NCI-H524 treated with DMSO at 0.1 percent for 48 hours (cell line): ENCODE measurements at places on chromosomes 5 and 9.

- no peak for DNase-seq
Observed at GRCh38 chr9:103798620-103799019, 295.5 kb upstream of the SMC2 start.

DNA sequence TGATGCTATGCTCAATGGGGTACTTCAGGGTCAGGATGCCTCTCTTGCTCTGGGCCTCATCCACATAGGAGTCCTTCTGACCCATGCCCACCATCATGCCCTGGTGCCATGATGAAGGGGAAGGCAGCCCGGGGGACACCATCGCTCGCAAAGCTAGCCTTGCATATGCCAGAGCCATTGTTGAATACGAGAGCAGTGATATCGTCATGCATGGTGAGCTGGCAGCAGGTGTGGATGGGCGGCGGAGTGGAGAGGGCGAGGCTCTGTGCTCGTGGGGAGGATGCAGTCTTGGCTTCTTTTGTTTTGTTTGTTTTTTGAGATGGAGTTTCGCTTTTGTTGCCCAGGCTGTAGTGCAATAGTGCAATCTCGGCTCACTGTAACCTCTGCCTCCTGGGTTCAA, 17.2 kb upstream of the SPZ1 start:
- DNase-seq: no peak

DNA sequence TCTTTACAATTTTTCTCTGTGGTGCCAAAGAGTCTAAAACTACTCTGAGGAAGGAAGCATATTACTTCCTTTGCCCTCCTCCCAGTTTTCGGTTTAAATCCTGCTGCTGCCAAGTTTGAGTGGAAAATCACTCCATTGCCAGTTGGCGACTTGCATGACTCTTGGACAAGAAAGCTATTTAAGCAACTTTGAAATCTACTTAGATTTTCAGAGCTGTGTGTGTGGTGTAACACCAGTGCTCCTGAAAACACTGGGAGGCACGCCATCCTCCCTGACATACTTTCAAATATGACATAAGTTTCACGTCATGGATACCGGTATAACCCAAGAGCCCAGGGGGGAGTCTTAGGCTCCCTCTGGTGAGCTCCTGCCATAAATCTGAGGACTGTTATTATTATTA, 83.5 kb upstream of the RIOK2 start:
- DNase-seq: no peak

GRCh38 chr5:40716000-40716399, 36.3 kb downstream of the PTGER4 start:
- peak; percentile 5 for DNase-seq

GRCh38 chr9:73183917-73184861, 32.5 kb downstream of the ANXA1 start:
- DNase-seq: no peak

GRCh38 chr5:65800775-65801174, 78.8 kb downstream of the NLN start:
- no peak for DNase-seq

DNA sequence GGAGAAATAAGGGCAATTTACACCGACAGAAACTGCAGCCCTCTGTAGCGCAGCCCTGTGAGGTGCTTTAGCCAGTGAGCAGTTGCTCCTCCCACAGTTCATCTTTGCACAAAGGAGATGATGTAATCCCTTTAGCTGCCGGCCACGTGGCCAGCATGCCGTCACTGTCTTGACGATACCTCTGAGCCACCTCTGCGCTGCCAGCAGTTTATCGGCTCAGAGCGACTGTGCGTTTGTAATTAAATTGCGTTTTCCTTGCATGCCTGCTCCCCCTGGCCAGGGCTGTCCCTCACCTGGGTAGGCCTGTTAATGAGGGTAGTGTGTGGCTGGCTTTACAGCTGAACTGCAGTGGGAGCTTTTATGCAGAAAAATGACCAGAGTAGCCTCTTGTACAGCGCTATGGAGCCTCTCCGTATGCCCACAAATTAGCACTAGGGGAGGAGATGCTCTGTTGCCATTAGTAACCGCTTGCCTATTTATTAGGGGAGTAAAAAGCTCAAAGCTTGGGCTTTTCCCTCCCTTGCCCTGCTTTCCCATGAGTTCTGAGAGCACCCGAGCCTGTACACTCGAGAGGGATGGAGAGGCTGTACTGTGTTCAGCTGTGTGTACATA, 107.0 kb downstream of the TRIO start:
- peak; percentile 60 for DNase-seq

- no peak for DNase-seq
Observed at GRCh38 chr5:125393221-125393815, 646.9 kb upstream of the ZNF608 start.

GRCh38 chr5:170423692-170424091, 34.5 kb upstream of the KCNMB1 start:
- DNase-seq: no peak

DNA sequence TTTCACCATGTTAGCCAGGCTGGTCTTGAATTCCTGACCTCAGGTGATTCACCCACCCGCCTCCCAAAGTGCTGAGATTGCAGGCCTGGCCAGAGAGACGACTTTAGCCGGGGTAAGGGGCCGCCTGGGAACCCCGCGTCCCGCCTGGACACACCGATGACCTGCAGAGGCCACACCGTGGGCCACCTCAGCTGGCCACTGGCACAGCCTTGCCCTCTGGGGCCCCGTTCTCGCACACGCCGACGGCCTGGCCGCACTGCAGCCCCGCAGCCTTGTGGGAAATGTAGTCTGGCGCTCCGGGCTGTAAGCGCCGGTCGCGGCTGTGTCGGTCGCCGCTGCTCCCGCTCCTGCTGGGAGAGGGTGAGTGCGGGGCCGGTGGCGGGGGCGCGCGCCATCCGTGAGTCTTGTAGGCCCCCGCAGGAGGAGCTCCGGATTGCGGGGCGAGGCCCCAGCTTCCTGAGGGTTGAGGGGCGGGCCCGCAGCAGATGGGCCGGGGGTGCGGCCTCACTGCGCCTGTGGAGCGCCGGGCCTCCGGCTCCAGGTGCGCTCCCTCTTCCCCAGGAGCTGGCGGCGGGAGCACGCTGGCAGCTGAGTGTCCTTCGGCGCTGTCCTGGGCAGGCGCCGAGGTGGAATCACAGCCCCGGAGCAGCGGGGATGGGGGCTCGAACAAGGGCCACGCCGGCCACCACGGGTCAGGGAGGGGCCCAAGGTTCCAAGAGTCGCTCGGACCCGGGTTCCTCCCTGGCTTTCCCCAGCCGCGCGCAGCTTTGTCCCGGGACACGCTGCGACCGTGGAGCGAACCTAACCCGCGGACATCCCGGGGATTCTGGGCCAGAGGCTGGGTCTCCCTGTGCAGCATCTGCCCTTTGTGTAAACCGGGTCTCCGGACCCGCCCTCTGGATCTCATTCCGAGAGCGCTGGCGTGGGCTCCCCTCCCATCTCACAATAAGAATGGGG, at the start of gene ZFP2:
Gene ZFP2, plus strand, starts transcription at position 299 of the 957 bp plus-strand sequence. CDS start 35,401 bp downstream, outside the sequence.
- DNase-seq: no peak

DNA sequence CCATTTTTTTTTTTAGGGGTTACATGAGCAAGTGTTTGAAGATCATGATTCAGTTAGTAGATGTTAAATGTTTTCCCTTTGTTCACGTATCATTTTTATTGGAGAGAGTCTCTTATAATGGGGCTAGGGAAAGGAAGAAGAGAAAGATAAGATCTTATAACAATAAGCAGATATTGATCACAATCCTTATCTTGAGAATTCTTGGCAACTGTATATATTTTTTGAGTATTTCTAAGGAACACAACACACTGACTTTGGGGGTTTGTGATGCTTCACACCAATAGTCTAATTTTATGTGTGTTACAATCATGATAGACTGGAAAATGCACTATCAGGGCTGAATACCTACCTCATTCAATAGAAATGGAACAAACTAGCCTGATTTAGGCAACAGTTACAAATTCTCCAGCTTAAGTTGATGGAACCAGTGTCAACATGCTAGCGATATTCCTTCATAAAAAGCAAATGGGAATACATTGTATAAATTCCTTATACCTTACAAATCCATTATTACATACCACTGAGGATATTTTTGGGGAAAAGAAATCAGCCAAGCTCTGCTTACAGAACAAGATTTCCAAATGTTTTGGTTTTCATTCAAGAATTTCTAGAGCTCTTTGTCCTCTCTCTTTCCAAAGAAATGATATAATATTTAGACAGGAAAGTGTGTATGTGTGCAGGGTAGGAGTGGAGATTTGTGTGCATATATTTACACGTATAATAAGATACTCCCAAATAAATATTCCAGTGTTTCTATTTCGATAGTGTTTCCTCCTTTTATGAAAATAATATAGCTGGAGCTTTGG, 41.5 kb downstream of the SVEP1 start:
- no peak for DNase-seq

- no peak for DNase-seq
Observed at GRCh38 chr5:116571568-116572349, 2.9 kb downstream of the SEMA6A start.

DNA sequence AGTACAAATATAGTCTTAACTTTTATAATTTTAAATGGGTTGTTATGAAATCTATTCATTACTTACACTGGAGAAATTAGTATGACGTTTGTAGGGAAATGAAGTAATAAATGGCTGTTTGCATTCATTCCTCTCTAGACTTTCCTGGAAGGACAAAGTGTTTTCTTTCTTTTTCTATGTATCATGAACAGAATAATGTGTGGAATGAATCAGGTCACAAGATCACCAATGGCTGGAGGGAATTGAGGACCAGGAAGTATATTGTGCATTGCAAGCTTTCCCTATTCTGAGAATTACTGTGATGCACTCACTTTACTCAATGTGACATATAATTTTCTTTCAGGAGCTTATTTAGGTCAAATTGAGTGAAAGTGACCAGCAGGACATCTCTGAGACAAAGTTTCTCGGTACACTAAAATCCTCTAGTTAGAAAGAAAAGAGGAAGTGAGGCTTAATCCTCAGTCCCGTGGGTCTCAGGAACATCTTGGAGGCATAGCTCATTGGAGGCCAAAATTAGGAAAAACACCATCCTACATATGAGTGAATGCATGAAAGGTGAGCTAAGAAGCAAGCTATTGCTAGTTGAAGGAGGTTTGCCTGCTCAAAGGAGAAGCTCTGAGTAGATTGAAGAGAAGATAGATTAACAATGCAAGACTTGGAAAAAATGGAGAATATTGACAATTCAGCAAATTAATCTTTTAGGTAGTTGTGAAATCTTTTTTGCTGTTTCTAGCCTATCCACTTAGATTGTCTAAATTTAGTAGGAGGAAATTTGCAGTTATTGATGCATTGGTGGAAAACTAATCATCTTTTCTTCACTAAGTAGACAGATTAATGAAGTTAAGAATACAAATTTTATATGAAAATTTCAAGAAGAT, 28.0 kb downstream of the ERAP2 start:
- DNase-seq: no peak

DNA sequence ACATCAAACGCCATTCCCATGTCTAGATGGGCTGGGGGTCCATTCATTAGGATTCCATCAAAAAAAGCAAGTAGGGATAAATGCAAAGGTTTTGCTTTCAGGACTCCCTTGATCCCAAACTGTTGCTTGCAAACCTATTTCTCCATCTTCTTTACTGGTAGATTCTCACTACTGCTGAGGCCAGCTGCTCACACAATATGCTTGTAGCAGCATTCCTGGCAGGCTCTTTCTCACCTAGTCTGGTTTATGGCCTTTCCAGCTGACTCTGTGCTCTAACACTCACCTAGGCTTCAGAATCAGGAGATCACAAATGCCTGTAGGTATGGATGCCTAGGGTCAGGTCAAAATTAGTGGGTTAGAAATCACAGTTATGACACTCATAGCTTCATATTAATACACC, 274.7 kb downstream of the GABRB2 start:
- DNase-seq: no peak

- DNase-seq: no peak
Observed at GRCh38 chr5:60843386-60843935, 608 bp downstream of the ELOVL7 start.

GRCh38 chr5:68744206-68744605, 349.6 kb upstream of the SLC30A5 start:
- no peak for DNase-seq

- no peak for DNase-seq
Observed at GRCh38 chr9:98039607-98040017, 16.9 kb upstream of the NANS start.

DNA sequence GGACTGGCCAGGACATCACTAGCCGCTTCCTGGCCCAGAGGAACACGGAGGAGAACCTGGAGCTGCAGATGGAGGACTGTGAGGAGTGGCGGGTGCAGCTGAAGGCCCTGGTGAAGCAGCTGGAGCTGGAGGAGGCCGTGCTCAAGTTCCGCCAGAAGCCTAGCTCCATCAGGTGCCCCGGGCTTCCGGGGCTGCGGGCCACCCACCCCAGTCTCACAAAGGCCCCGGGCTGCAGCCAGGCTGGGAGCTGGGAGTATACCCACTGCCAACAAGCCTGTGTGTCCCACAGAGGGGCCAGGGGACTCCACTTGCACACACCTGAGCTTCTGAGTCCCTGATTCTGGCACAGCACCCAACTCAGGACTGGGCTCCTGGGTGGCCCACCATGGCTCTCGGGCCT, 1.7 kb upstream of the RABL6 start:
- DNase-seq: no peak

- no peak for DNase-seq
Observed at GRCh38 chr9:99305820-99306811, 84.0 kb downstream of the SEC61B start.

DNA sequence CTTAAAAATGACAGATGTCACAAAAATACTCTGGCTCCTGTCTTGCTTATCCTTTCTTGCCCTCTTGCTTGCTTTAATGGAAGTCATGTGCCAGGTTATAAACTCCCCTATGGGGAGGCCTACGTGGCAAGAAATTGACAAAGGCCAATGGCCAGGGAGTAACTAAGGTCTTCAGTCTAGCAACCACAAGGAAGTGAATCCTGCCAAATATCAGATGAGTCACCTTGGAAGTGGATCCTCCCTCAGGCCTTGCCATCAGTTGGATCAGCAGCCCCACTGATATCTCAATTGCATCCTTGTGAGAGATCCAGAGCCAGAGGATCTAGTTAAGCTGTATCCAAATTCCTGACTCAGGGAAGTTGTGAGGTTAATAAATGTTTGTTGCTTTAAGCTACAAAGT, 82.8 kb downstream of the CAAP1 start:
- no peak for DNase-seq

DNA sequence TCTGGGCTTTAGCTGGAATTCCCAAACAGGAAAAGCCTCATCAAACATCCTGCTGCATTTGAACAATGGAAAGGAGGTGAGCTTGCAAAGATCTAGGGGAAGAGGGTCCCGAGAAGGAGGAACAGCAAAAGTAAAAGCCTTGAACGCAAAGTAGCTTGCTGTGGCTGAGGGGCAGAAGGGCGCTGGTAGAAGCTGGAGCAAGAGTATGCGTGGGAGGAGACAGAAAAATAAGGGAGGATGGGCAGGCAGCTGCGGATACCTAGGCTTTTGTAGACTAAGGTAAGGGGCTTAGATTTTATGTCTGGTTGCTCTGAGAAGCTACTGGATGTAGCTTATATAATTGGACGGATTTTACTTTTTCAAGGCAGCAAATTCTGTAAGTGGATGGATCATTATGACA, 21.9 kb upstream of the TGFBR1 start:
- DNase-seq: no peak

GRCh38 chr5:130035388-130035787, 131.1 kb downstream of the CHSY3 start:
- no peak for DNase-seq

- no peak for DNase-seq
Observed at GRCh38 chr9:5263351-5264218, 32.4 kb downstream of the INSL4 start.
